ENCODE measurements at places on chromosomes 6 and 20.

- no peak for DNase-seq
These were observed 189.5 kb upstream of the GMDS start for GRCh38 chr6:2434912-2435311.

DNA sequence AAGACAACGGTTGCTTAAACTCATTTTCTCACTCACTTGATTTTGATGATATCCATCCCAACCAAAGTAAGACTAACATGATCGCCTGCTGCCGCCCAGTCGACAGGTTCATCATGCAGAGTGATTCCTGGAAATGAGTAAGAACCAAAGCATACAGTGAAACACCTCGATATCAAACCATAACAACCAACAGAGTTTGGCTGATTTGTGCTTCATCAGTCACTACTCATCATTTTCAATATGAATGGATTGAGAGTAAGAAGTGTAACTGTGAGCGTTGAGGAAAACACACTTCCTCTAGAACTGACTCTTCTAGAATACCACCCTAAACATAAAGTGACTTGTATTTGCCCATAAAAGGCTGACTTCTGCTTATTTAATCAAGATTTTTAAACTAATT lies 29.2 kb upstream of the ALDH8A1 start:
- DNase-seq = no peak

- no peak for DNase-seq
These were observed 29.9 kb downstream of the DHX35 start for GRCh38 chr20:38991814-38992704.

GRCh38 chr6:107846262-107846795 lies 22.2 kb upstream of the SCML4 start:
- DNase-seq = no peak

GRCh38 chr6:73608761-73609160 lies 45.0 kb downstream of the SLC17A5 start:
- DNase-seq = no peak

- DNase-seq = no peak
These were observed 24.3 kb upstream of the IER3 start for GRCh38 chr6:30768634-30769087.

DNA sequence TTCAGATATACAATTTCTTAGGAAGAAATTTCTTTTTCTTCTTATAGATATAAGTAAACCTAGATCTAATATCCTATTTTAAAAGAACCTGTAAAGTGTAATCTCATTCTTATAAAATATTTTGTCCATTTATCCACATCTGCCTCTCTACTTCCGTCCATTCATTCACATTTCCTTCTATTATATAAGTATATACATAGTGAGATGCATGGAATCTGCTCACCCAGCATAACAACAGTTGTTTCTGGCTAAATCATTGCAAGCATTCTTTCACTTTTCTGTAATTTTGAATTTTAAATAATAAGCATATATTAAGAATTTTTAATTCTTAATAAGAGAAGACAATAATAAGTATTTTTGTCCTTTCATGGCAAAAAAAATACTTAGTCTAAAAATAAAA lies 45.4 kb downstream of the CEP162 start:
- DNase-seq = no peak

- DNase-seq = no peak
These were observed 40.6 kb downstream of the LBP start for GRCh38 chr20:38386851-38387250.

GRCh38 chr6:154249499-154250298 lies 106.9 kb downstream of the IPCEF1 start:
- DNase-seq = peak; percentile 83

- DNase-seq = no peak
These were observed 2.4 kb upstream of the PKHD1 start for GRCh38 chr6:52089758-52090348.

DNA sequence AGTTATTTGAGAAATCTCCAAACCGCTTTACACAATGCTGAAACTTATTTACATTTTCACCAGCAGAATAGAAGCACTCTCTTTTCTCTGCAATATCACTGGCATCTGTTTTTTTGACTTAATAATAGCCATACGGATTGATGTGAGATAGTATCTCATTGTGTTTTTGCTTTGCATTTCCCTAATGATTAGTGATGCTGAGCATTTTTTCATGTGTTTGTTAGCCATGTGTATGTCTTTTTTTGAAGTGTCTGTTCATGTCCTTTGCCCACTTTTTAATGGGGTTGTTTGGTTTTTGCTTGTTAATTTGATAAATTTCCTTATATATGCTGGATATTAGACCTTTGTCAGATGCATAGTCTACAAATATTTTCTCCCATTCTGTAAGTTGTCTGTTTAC lies 73.6 kb downstream of the FBXO5 start:
- DNase-seq = no peak
